ENCODE measurements at places on chromosomes 2 and 18.
A peak's percentile ranks its signal among the peaks of the same experiment; 100 is the strongest.

GRCh38 chr2:96584017-96584416, 47.5 kb downstream of the ARID5A start:
- no peak for DNase-seq

- DNase-seq, result no peak
Observed at GRCh38 chr2:239186516-239187357, 214.1 kb downstream of the HDAC4 start.

DNA sequence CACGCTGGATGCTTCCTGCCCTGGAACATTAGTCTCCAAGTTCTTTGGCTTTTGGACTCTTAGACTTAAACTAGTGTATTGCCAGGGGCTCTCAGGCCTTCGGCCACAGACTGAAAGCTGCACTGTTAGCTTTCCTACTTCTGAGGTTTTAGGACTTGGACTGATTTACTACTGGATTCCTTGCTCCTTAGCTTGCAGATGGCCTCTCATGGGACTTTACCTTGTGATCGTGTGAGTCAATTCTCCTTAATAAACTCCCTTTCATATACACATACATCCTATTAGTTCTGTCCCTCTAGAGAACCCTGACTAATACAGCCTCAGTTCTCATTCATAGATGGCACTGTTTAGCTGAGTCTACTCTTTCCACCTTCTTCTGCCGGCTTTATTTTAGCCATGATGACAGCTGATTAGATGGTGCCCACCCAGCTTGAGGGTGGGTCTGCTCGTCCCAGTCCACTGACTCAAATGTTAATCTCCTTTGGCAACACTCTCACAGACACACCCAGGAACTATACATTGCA, 389.1 kb downstream of the NYAP2 start:
- DNase-seq, result no peak

- peak; percentile 72 for DNase-seq
Observed at GRCh38 chr2:228681426-228681825, 499.9 kb upstream of the SPHKAP start.

- no peak for DNase-seq
Observed at GRCh38 chr2:176115883-176116813, at the start of gene HOXD10. Gene HOXD10 (plus strand): TSS chr2:176116778. CDS start chr2:176116834, 56 bp downstream.

GRCh38 chr2:168939918-168940317, 38.8 kb downstream of the G6PC2 start:
- DNase-seq, result no peak

DNA sequence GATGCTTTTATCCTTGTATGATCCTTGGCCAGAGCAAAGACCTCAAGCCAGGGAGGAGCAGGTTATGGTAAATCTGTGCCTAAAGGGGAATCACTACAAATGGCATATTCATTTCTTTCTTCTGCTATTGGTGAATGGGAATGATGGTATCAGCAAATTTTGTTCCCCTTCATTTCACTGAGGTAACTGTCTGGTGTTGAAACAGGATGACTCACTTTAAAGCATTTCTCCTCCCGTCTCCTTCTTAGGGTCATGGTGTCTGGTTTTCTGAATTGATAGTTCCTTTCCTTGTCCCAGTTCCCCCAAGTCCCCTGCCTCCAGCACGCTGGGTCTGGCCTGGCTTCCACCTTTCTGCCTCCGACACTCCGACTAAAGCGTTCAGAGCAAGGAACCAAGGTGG, 109.2 kb downstream of the MREG start:
- DNase-seq, result no peak

DNA sequence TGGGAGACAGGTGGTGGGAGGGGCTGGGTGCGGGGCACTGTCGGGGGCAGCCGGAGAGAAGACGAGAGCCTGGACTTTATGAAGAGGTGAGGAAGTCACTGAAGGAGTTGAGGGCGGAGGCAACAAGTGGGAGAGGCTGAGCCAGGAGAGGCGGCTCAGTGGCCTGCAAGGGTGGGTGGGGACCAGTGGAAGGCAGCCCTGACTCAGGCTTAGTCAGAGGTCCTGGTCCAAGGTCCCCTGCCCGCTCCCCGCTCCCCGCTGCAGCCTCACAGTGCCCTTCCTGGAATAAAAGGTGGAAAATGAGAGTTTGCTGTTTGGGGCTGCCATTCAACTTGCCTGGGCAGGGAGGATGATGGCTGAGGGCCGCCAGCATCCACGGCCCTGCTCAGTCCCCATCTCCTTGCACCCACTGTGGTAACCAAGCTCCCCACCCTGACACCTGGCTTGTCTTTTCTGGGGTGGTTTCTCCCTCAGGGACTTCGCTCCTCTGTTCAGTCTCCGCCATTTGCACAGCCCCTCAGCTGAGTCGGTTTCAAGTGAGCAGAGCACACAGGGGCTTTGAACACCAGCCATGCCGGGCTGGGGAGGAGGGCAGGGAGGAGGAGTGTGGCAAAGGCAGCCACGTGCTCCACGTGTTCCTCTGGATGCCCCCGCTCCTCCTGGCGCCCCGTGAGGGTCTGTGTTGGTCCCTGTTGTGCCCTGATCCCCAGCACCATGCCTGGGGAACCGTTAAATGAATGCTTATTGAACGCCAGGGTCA, 13.7 kb upstream of the RALB start:
- DNase-seq, result no peak

DNA sequence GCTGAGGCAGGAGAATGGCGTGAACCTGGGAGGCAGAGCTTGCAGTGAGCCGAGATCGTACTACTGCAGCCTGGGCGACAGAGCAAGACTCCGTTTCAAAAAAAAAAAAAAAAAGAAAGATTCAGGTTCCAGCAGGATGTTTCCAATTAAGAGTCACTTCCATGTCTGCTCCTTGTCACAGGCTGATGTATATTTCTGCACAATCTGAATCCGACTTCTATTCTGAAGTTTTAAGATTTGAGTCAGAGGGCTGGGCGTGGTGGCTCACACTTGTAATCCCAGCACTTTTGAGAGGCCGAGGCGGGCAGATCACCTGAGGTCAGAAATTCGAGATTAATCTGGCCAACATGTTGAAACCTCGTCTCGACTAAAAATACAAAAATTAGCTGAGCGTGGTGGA, 24.7 kb downstream of the SNRPD1 start:
- DNase-seq, result no peak

DNA sequence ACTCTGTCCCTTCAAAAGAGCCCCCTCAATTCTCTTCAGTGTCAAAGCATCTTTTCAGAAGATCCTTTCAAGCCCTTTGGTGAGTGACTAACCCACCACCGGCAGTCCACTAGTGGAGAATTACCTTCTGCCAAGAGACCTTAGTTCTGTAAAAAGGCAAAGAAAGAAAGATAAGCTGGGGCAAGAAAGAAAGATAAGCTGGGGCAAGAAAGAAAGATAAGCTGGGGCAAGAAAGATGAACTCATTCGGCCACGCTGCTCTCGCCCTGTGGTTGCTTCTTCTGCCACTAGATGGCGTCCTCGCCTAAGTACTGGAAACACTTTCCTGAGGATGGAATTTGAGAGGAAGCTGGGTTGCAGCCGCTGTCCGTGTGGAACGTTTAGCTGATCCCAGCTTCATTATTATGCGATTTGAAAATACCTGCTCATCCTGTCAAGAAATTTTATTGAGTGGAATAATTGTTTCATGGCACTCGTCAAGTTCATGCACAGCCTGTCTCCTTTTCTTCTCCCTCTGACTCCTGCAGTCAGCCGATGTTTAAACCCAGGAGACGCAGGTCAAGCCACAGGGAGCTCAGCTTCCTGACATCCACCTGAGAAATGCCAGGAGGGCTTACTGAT, 17.3 kb upstream of the ANXA4 start:
- peak; percentile 92 for DNase-seq

- DNase-seq, result no peak
Observed at GRCh38 chr2:143907801-143908200, 612.1 kb downstream of the ZEB2 start.

DNA sequence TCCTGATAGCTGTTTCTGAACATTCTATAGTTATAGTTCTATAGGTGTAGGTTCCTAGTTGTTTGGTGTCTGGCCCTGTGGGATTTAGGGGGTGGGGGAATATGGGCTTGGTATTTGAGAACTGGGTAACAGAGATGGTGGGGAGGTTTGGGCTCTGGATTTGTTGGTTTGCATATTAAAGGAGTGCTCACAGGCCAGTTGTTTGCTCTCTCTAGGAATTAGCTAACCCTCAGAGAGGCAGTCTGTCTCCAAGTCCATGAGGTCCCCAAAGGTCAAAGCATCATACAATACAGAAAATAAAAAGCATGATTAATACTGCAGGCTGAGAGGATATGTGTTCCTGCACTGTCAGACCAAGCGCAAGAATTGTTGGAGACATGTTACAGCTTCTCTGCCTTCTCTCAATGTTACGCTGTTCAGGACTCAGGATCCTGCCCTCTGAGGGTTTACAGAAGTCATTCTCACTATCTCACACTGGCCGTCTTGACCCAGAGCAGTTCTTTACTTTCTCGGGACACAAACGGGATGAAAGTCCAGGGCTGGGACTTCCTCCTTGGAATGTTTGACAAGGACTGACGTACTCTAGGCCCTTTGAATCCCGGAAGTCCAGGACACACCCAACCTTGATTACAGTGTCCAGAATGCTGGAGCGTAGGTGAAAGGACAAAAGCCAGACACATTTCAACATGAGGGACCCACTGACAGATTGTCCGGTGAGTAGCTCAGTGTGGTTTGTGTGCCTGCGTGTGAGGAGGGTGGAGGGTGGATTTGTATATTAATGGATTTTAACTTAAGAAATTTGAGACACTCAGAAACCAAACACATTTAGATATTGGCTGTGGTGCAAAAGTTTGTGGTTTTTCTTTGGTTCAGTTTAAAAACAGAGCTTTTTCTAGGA, at the start of gene NOSTRIN:
NOSTRIN (plus strand) TSS at position 677 of the 898 bp plus-strand sequence; CDS start at position 687, 10 bp downstream.
- DNase-seq, result no peak

GRCh38 chr18:58695772-58696171, 24.5 kb downstream of the MALT1 start:
- no peak for DNase-seq

DNA sequence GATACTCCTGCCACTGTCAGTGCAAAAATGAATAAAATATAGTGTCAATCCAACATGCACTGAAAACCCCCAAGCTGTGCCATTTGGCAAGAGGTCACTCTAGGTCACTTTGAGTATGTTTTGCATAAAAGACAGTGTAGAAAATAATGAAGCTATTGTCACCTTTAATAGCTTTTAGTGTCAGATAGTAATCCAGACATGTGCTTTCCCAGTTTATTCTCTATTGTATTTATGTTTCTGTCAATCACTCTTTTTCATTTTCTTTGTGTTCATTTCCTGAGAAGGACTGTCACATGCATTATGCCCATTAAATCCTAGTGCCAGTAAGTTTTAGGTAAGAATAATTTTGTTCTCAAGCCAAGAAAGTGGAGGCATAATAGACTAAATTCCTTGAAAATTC, 1073.9 kb upstream of the CDH2 start:
- DNase-seq, result no peak

DNA sequence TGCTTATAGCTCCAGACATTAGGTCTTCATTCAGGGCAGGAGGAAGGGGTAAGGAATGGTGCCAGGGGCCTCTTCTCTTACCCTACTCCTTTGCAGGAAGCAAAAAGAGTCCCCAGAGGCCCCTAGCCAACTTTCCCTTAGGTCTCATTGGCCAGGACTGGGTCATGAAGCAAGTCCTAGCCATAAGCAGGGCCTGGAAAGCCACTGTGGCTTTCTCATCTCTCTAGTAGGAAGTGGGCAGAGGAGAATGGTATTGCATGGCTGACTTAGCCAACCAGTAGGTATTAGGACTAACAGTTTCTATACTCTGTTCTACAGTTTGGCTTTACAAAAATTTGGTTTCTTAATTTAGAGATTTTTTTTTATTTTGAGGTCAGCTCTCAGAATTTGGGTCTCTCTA, 4.8 kb downstream of the FAM228A start:
- DNase-seq, result no peak

DNA sequence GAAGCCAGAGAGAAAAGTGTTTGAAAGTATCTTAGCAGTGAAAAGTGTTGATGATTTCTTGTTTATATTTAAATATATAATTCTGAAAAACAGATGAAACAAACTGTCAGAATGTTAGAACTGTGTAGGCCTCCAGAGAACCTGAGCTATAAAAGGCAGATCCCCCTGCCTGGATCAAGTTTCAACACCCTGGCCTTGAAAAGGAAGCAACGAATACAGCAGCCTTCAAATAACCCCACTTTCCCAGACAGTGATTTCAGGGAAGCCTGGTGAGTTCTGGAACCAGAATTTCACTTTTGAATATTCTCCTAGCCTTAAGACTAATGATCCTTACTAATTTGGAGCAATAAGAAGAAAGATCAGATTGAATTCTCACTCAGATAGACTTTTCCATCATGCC, 13.3 kb upstream of the TRIM43 start:
- no peak for DNase-seq

DNA sequence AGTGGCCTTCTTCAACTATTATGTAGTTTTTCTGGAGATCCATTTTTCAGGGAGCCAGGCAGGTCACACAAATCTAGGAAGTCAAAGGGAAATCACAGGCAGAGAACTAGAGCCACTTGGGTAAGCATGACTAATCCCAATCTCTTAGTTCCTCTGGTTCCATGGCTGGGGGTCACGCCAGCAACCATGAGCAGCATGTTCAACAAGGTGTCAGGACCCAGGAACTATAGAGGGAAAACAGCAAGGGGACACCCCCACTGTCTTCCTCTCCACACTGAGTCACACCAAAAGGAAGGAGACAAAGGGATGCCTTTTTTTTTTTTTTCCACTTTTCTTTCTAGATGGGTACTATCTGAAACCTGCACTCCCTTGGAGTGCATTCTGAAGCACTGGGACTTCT, 250.9 kb downstream of the OTX1 start:
- DNase-seq, result no peak

GRCh38 chr2:150137338-150138069, 350.0 kb downstream of the RND3 start:
- DNase-seq, result no peak

DNA sequence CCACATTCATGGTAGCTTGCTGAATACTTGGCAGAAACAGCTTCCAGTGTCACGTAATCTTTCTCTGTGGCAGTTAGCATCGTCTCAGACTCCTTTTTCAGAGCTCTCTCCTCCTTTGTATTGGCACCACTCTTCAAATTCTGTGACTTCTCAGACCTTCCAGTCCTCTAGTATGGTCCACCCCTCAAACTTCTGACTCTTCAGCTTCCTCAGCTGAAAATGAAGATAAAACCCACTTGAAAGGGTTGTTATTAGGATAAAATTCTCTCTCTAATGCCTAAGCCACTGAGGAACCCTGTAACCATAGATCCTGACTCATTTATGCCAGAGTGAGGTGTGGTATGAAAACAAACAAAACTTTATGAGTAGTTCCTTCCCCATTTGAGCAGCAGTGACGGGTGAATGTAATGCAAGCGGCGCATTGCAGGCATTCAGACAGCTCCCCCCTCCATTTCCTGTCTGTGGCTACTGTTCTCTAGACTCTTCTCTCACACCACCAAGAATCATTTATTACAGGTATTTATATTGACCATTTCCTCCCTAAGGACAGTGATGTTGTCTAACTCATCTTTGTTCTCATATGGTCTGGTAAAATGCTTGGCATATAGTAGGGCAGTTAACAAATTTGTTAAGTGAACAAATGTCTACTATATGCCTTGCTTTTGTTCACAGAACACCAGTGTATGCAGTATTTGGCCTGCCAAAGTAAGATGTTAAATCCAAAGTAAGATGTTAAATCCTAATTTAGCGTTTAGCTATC, 35.3 kb downstream of the GALNT1 start:
- no peak for DNase-seq

DNA sequence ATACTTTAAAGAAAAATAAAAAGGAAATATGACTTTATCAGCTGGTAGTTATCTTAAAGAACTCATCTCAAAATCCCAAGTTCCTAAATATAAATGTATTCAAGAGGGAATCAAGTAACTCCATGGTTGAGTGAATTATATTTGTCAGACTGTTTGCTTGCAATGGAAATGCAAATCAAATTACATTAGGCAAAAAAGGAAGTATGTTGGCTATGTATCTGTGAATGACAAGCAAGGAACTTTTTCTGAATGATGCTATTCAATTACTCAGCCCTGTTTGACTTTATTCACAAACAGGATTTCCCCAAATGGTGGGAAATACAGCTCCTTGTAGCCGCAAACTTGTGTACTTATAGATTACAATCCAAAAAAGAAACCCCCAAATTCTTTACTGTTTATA, 309.1 kb downstream of the ARL6IP6 start:
- DNase-seq, result peak; percentile 51

Measured in brain (organoid and tissue), 16 donors.